Left colon (tissue), 2 donors: ENCODE measurements at places on chromosomes 4 and X. TPM values are rescaled to one million over a fixed set of nuclear protein-coding genes. Genes with fewer than 3 reads are reported as not detected.

TMLHE gene
- total RNA-seq, result 25.7 TPM

DNA sequence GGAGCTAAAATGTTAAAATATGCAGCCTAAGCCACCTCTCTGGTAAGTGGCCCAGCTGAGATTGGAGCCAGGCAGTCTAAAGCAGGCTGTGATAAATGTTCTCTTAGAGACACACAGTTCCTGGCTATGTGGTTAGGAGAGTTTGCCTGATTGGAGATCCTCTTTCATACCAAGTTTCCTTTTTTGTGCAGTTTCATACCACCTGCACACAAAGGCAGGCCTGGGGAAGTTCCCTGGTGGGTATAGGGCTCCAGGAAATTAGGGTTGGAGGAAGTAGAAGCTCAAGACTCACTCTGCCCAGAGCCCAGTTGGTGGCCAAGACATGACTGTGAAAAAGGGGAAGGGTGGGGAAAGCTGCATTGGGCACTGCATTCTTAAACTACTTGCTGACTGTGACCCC, 16.9 kb downstream of the CYBB start:
- no peak for DNase-seq

DNA sequence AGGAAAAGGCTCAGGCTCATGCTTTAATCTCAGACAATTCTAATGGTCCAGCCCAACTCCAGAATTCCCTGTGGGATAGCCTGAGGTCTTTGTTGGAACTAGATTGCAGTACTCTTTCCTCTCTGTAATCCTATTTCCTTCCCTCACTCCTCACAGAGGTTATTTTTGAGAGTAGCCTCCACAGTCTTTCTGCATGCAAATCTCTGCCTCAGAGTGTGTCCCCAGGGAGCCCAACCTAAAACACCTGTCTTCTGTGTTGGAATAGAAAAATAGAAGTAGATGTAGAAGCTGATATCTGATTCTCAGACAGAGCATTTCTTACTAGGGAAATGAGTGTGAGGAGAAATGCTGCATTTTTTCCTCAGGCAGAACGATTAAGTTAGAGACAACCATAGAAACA, 915.5 kb upstream of the EPHA5 start:
- DNase-seq, result no peak

- no peak for DNase-seq
Observed at GRCh38 chrX:33592396-33592795, 381.0 kb upstream of the DMD start.

DNA sequence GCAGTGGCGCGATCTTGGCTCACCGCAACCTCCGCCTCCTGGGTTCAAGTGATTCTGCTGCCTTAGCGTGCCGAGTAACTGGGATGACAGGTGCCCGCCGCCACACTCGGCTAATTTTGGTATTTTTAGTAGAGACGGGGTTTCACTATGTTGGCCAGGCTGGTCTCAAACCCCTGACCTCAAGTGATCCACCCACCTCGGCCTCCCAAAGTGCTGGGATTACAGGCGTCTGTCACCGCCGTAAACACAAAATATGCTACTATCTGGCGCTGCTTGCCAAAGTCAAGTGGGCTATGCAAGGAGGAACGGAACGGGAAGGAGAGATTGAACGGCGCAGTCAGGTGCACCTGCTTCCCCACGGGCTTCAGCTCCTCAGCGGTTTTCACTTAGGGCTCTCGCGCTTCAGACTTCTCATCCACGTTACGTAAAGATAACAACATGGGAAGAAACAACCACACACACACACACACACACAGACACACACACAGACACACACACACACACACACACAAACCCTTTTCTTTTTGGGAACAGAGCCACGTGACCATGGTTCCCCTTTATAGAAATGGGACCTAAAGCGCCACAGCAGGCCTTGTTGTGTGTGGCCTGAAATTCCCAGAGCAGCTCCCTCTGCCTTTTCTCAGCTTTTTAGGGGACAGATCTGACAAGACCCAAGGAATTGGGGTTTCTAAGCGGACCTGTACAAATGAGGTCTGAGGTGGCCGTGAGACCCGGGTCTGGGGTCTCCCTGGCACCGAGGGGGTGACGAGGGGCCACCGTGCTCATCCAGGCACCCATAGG, 1.5 kb downstream of the P2RY8 start:
- peak; percentile 28 for DNase-seq
